ENCODE measurements at places on chromosomes 1 and 21.

DNA sequence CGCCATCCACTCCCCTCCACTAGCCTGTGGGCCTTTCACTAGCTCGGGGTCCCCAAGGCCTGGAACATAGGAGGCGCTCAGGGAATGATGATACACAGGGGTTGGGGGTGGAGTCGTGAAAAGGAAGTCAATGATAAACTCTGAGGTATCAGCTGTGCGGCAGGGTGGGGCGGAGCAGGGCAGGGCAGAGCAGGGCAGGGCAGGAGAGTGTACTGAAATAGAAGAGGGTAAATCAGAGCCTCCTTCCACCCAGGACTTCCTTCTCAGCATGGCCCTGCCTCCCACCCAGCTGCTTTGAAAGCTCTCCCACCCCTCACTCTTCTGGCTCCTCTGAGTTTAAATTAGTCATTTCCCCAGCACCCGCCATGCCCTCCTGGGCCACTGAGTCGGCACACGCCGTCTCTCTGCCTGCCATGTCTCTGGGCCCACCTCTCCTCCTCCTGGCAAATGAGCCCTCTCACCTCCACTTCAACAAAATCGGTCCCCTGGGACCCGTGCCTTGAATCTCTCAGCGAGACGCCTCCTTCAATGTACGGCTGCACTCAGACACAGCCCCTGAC lies 16.9 kb downstream of the CAPZB start:
- peak; percentile 81 for DNase-seq

- DNase-seq: no peak
These were observed 19.8 kb upstream of the GUCA2B start for GRCh38 chr1:42133390-42133789.

DNA sequence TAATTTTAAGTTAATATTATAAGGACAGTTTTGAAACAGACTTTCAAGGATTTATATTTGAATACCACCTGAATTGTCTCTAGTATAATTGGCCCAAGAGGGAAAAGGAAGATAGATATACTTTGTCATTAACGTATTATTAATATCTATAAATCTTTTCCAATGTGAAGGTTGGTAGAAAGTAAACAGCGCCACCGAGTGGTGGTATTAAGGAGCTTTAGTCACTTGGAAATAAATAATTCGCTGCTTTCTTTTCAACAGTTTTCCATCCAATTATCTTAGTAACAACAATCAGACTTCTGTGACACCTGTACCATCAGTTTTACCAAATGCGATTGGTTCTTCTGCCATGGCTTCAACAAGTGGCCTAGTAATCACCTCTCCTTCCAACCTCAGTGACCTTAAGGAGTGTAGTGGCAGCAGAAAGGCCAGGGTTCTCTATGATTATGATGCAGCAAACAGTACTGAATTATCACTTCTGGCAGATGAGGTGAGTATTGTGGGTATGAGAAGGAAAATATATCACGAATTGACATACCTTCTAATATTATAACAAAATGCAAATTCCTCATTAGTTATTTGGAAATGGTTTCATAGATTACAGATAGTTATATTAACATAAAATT lies 37.7 kb downstream of the SH3GLB1 start:
- DNase-seq: no peak

DNA sequence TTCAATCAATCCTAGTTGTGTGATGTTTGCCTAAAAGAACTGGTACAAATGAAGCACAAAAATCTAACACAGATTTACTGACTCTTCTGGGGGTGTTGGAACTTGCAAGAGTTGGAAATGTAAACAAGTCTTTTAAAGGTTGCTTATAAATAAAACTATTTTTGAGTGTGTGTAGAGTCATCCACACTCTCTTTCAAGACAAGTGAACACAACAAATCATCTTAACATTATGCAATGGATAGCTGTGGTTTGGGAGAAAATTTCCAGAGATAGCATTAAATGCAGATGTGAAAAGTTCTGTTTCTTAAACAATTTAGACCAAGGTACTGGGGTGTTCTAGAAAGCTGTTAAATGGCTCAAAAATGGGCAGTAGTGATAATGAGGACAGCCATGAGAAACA lies 28.7 kb downstream of the C1orf87 start:
- no peak for DNase-seq

GRCh38 chr1:14180738-14181137 lies 417.7 kb upstream of the KAZN start:
- no peak for DNase-seq

- DNase-seq: no peak
These were observed 1.2 kb downstream of the CAMSAP2 start for GRCh38 chr1:200739702-200740570.

DNA sequence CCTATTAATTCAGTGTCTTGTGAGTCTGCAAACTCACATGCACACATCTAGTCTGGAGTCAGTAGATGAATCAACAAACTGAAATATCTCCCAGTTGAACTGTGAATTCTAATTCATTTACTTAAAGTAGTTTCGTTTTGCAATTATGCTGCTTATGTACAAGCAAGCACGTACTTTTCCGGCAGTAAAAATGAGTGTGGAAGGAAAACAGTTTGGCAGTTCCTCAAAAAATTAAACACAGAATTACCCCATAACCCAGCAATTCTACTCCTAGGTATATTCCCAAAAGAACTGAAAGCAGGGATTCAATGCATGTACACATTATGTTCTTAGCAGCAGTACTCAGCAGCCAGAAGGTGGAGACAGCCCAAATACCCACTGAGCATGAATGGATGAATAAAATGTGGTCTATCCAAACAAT lies 49.3 kb downstream of the GNB1 start:
- no peak for DNase-seq

DNA sequence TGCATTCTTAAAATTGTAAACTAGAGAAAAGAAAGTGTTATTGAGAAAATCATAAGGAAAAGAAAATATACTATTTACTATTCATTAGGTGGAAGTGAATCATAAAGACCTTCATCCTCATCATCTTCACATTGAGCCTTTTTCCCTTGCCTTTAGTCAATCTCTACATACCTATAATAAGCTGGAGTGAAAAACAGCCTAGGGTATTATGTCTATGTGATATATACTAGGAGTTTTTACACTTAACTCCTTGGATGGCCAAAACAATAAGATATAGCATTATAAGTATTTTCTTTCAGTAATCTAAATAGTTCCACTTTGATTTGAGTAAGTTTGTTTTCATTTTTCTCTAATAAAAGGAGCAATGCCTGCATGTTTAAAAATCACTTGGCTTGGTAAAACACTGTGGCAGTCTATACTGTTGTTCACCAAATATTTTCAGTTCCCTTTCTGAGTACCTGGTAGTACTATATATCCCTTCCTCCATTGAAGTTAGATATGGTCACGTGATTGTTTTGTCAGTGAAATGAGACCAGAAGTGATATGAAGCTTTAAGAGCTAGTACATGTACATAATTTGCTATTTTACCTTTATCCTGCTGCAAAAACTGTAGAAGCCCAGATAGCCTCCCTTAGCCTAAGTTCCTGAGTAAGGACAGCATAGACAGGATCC lies 78.3 kb downstream of the CLEC20A start:
- no peak for DNase-seq

DNA sequence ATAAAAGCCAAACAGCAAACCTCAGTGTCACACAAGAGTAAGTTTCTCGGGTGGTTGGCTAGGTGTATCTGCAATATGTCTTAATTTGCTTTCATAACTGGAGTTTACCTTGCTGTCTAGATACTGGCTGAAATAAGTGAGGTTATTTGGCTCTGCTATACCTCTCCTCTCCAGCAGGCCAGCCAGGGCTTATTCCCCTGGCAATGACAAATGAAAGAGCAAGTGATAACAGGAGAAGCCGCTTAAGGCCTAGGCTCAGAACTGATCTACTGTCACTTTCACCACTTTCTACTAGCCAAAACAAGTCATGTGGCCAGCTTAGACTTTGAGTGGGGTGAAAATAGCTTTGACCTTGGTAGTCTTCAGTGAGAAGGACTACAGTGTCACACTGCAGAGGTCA lies 4.8 kb upstream of the RPE65 start:
- no peak for DNase-seq

DNA sequence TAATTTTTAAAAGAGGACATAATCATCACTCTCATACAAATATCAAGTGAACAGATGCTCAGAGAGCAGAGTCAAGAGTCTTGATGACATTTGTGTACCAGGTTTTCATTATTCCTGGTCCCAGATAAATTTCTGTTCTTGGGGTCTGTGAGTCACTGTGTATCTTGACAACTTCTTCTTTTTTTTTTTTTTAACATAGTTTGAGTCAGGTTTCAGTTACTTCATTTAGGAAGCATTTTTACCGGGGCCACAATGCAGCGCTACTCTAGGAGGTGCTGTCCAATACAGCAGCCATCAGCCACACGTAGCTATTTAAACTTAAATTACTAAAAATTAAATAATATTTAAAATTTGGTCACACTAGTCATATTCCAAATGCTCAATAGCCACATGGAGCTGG lies 188.1 kb upstream of the SAMSN1 start:
- DNase-seq: no peak

DNA sequence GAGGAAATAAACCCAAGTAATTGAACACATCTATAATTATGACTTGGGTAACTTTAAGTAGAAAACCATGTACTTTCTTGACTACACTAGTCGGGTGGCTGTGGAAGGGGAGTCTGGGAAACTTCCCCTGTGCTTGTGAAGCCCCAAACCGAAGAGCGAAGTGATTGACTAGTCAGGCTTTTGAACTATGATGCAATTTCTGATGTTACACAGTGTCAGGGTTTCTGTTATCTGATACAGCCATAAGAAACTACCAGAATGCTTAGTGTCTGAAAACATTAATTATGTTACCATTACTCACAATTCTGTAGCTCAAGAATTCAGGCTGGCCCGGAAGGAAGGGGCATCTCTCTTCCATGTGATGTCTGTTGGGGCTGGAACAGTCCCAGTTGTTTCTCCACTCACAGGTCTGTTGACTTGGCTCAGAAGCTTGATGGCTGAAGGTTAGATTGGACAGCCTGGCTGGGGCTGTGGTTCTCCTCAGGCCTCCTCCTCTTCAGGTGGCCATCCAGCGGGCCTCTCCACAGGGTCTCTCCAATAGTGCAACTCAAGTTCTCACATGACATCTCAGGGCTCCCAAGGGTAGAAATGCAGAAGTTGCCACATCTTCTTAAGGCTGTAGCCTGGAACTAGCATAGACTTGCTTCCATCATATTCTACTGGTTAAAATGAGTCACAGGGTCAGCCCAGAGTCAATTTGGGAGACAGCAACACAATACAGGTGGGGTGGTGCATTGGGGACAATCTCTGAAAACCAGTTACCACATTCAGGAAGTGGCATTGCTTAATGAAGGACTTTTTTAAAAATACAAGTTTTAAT lies 8.3 kb upstream of the C8B start:
- no peak for DNase-seq

DNA sequence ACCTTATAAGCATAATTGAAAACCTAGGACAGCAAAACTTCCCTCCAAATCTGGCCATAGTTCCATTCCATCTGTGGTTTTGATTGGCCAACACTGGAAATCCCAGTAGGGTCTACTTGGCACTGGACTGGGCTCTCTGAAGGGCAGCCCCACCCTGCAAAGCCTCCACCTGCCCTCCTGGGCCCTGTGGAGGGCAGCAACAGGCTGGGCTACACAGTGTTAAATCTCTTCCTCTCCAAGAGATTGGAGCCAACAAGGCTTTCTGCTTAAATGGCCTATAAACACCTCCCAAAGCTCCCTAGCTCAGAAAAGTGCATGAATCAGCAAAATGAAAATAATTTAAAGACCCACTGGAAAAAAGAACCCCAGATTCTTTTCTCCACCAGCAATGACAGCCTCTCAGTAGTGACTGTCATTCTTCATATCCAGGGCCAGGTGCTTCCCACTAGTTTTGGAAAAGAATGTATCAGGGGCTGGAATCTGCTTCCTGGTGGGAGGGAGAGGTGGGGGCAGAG lies 58.5 kb downstream of the BEND5 start:
- DNase-seq: no peak
